ENCODE measurements at places on chromosomes 6 and 20.
A peak's percentile ranks its signal among the peaks of the same experiment; 100 is the strongest.

DNA sequence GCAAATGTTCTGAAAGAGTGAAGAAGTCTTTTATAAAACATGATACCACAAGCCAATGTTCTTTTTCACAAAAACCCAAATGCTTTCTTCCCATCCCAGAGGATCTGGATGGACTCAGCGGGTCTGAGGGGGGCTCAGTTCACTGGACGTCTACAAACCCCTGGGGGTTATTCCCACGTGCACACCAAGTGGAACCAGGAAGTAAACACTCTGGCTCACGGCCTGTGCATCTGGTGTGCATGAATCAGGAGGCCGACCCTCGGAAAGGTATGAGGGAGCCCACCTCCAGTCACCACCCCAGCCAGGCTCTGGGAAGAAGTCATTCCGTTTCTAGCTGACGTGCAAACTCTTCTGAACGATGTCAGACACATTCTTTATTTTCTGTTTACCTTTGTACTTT is 252.2 kb downstream of the DLL1 start:
- DNase-seq, result no peak

DNA sequence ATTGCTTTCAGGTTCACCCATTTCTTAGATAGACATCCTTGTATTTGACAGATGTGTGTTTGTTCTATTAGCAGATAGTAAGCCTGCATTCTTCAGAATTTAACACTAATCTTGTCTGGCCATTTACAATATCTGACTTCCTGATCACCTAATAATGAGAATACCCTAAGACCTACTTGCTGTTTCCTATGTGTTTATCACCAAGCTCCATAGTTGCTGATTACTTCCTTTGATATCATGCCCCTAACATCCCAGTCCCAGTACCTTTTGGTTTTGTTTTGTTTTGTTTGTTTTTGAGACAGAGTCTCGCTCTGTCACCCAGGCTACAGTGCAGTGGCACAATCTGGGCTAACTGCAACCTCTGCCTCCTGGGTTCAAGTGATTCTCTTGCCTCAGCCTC is 143.6 kb upstream of the DST start:
- DNase-seq, result no peak

DNA sequence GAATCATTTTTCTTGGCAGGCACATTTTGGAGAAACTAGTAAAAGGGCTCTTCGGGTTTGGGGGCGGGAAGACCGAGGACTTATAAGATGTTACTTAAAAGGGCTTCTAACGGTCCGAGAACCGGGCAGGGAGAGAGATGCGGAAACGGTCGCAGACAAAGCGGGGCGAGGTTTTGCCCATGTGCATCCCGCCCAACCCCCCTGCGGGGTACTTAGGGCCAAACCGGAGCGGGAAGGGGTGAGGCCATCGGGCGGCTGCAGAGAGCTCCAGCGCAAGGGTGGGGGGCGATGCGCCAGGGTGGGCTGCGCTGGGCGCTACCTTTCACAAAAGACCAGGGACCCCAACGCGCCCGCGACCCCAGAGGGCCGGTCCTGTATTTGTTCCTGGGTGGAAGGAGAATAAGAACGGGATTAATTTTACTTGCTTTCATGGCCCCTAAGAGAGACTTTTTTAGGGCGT is 616 bp downstream of the TUBB start:
- peak; percentile 47 for DNase-seq

DNA sequence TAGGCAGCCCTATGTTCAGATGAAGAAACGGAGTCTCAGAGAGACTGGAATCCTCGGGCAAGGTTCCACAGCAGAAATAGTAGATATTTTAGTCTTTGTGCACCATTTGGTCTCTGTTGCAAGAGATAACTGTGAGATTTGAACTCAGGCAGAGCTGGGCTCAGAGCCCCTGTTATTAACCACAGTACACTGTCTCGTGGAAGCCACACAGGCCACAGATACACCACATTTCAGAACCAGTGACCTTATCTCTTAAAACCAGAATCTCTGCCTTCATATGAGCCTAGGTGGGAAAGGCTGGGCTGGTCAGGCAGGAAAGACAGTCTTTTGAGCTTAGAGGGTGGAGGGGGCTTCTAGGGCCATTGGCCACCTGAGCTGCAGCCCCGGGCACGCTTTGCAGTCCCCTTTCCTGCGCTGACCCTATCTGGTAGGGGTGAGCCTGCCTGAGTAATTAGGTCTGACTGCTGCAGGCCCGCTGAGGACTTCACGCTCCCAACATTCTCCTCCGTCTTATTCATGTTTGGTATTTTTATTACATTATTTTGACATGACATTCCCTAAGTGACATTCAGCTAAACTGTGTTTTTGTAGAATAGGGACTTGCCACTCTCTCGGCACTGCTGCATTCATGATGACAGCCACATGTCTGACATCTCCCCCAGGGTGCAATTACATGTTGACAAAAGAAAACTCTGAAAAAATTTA is 71.1 kb downstream of the KCNB1 start:
- DNase-seq, result no peak
